Activated naive CD4-positive, alpha-beta T cell treated with anti-CD3 and anti-CD28 coated beads, Interleukin-2, amount 10 ng/mL, durations not matched to agents 5 hours and 36 hours (primary cell): ENCODE measurements at places on chromosomes 7 and 10. TPM values are rescaled to one million over a fixed set of nuclear protein-coding genes. Genes with fewer than 3 reads are reported as not detected.

Gene PLXDC2
- total RNA-seq, result not detected

Gene VAX1
- total RNA-seq, result not detected

Gene TRIM74
- total RNA-seq, result 2.2 TPM

Gene FAM53B
- 26.4 TPM for total RNA-seq

Gene SLC16A9
- total RNA-seq, result 0.05 TPM
